ENCODE measurements at places on chromosomes 5 and 9. TPM values are rescaled to one million over a fixed set of nuclear protein-coding genes. Genes with fewer than 3 reads are reported as not detected.

Gene OR1Q1
- not detected for total RNA-seq

GRCh38 chr9:32589083-32589723, 16.2 kb upstream of the NDUFB6 start:
- DNase-seq, result no peak
- no peaks in the 10 kb centered on the region for H3K4me1 ChIP-seq
- H3K36me3 ChIP-seq, result no peaks in the 10 kb centered on the region
- H3K27ac ChIP-seq, result no peak overlapping the region
- H3K4me3 ChIP-seq, result no peak overlapping the region

DNA sequence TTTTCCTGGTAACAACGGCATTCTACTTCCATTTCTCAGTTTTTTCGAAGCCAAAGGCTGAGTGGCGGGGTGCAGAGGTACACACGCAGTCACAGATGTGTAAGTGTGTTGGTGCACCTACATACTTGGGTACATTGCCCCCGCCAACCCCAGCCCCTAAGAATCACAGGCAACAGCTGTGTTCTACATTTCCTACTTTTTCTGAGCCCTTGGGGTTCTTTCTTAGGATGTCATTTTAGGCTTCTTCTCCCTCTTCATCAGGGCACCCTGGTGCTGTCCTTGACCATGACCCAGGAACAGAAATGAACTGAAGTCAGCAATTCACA, 104.8 kb downstream of the PAX5 start:
- no peak for DNase-seq
- H3K36me3 ChIP-seq, result no peaks in the 10 kb centered on the region
- no peak overlapping the region for H3K4me3 ChIP-seq
- H3K4me1 ChIP-seq, result no peaks in the 10 kb centered on the region

DNA sequence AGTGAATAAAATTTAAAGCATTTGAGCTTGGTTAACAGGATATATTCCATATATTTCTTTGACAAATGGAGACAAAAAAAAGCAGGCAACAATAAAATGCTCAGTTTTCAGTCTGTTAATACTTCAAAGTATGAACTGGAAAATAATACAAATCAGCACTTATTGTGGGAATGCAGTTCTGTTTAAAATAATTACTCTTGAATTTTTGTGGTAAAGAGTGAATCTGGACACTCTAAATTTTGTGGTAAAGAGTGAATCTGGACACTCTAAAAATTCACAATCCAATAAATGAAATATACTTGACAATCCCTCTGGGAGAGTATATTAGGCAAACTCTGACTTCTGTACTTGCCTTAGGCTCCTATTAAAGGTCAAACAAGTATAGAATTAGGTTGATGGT, 141.9 kb upstream of the RASA1 start:
- no peak for DNase-seq
- H3K4me1 ChIP-seq, result peaks cover 5% of the 10 kb centered on the region
- no peaks in the 10 kb centered on the region for H3K36me3 ChIP-seq

Gene PCDHGA4
- total RNA-seq, result 4.7 TPM

DNA sequence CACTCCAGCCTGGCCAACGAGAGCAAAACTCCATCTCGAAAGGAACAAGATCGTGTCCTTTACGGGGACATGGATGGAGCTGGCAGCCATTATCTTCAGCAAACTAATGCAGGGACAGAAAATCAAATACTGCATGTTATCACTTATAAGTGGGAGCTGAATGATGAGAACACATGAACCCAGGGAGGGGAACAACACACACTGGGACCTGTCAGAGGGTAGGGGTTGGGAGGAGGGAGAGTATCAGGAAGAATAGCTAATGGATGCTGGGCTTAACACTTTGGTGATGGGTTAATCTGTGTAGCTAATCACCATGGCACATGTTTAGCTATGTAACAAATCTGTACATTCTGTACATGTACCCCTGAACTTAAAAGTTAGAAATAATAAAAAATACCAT, 40.9 kb downstream of the NMUR2 start:
- H3K4me1 ChIP-seq, result no peaks in the 10 kb centered on the region
- H3K27me3 ChIP-seq, result no peaks in the 10 kb centered on the region
- H3K4me3 ChIP-seq, result no peak overlapping the region
- no peaks in the 10 kb centered on the region for H3K36me3 ChIP-seq
- DNase-seq, result no peak

Gene SHOC1
- 8.2 TPM for total RNA-seq

- no peaks in the 10 kb centered on the region for H3K27me3 ChIP-seq
- no peaks in the 10 kb centered on the region for H3K36me3 ChIP-seq
- H3K4me1 ChIP-seq, result no peaks in the 10 kb centered on the region
- H3K4me3 ChIP-seq, result no peak overlapping the region
- no peak for DNase-seq
- H3K27ac ChIP-seq, result no peak overlapping the region
Observed at GRCh38 chr9:121938621-121939020, 154.5 kb downstream of the TTLL11 start.

DNA sequence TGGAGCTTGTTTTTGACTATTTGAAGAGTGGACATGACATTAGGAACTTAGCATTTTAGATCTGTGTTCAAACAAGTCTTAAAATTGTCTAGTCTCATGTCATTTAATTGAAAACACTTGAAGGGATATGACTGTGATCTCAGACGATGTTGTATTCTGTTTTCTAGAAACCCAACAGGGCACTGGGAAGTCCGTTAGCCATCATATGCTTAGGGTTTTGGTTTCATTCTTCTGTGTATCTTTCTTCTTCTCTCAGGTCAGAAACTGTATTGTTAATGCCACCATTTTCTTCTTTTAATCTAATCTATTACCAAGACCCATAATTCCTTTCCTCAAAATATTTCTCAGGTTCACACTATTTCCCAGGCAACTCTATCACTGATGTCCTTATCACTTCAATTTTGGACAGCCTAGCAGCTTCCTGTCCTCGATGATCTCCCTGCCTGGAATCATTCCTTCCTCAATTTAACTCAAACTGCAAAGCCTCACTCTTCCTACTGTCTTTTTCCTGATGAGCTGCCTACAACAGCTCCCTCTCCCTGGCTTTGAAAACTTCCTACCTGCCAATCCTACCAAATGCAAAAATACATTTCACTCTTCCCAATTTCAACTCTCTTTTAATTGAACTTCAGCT, 77.7 kb downstream of the MEF2C start:
- H3K27ac ChIP-seq, result no peak overlapping the region
- no peaks in the 10 kb centered on the region for H3K27me3 ChIP-seq
- no peaks in the 10 kb centered on the region for H3K36me3 ChIP-seq
- no peak for DNase-seq
- H3K4me3 ChIP-seq, result no peak overlapping the region

DNA sequence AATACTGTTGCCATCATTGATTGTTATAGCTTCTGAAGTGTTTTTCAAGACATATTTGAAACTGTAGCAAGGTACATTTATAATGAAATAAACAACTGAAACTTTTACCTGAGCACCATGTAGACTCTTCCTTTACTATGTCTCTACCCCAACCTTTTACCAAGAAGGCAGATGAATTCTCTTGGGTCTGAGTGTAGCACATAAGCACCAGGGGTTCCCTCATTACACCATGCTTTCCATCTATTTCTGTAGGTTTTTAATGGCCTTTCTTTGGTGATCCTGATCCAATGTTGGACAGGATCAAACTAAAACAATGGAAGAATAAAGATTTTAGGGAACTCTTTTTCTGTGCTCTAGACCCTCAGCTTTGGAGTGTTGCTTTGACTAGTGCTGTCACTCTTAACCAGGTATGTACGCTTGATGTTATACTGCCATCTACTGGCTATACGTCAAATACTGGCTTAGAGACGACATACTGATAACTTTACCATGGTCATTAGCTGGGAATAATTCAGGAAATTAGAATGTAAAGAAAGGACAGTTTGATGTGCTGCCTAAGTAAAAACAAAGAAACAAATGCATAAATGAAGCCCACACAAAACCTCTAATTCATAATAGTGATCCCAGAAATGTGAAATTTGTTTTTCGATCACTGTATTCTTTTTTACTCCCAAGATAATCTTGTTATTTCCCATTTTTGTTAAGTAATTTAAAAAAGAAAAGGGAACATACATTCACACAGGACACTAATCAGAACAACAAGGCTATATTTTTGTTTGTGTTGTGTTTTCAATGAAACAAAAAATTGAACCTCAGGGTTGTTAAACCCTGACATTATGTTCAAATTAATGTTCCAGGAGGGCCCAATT, 30.7 kb downstream of the IFNW1 start:
- no peaks in the 10 kb centered on the region for H3K27me3 ChIP-seq
- H3K4me3 ChIP-seq, result no peak overlapping the region
- H3K4me1 ChIP-seq, result no peaks in the 10 kb centered on the region
- no peaks in the 10 kb centered on the region for H3K36me3 ChIP-seq
- H3K27ac ChIP-seq, result no peak overlapping the region

GRCh38 chr9:97990259-97990658, 7.1 kb downstream of the ANP32B start:
- H3K27ac ChIP-seq, result no peak overlapping the region
- no peak overlapping the region for H3K4me3 ChIP-seq
- no peaks in the 10 kb centered on the region for H3K27me3 ChIP-seq
- H3K4me1 ChIP-seq, result peaks cover 5% of the 10 kb centered on the region

- no peak for DNase-seq
- no peaks in the 10 kb centered on the region for H3K4me1 ChIP-seq
- H3K27ac ChIP-seq, result no peak overlapping the region
- no peaks in the 10 kb centered on the region for H3K36me3 ChIP-seq
- H3K27me3 ChIP-seq, result no peaks in the 10 kb centered on the region
- H3K4me3 ChIP-seq, result no peak overlapping the region
Observed at GRCh38 chr5:105632043-105632442, 2038.7 kb downstream of the EFNA5 start.

- H3K36me3 ChIP-seq, result no peaks in the 10 kb centered on the region
- H3K27me3 ChIP-seq, result peaks cover 37% of the 10 kb centered on the region
- no peak for DNase-seq
- H3K4me1 ChIP-seq, result no peaks in the 10 kb centered on the region
- H3K4me3 ChIP-seq, result no peak within 1 kb of the TSS
Observed at GRCh38 chr5:79111387-79111959, at the start of gene BHMT. TSS of gene BHMT (plus strand) at chr5:79111809. CDS start at chr5:79111886, 77 bp downstream.

GRCh38 chr9:88920645-88921044, 70.6 kb upstream of the S1PR3 start:
- H3K27ac ChIP-seq, result no peak overlapping the region
- H3K36me3 ChIP-seq, result no peaks in the 10 kb centered on the region

DNA sequence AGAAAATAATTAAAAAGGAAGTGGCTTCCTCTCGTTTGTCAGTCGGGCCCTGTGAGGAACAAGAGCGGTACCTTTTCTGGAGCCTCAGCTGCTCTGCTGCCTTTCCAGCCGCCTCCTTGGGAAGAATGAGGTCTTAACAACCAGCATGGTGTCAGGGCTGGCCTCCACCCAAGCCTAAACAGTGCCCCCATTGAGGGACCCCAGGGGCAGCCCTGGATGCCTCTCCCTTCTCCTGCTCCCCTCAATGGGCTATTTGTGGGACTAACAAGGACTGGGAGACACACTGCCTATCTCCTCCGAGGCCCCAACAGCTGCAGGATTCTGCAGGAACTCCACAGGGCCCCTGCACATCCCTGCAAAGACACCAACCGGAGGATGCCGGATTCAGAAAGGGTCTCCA, 155.4 kb upstream of the MAP3K1 start:
- no peaks in the 10 kb centered on the region for H3K4me1 ChIP-seq
- no peaks in the 10 kb centered on the region for H3K36me3 ChIP-seq
- no peak for DNase-seq
- no peak overlapping the region for H3K27ac ChIP-seq
- H3K4me3 ChIP-seq, result no peak overlapping the region

Gene GADD45G
- 105 TPM for total RNA-seq

DNA sequence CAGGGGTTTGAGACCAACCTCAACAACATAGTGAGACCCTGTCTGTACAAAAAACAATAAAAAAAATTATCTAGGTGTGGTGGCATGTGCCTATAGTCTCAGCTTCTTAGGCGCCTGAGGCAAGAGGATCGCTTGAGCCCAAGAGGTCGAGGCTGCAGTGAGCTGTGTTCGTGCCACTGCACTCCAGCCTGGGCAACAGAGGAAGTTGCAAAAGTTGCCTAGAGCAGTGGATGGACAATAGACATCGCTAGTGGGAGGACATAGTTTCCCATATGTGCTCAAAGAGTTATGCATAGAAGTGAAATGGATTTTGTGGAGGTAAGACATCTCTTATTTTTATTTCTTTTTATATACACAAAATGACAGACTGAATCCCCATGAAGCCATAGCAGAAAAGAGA, 19.0 kb downstream of the HNRNPK start:
- no peaks in the 10 kb centered on the region for H3K27me3 ChIP-seq
- H3K4me3 ChIP-seq, result no peak overlapping the region
- H3K27ac ChIP-seq, result no peak overlapping the region
- peaks cover 6% of the 10 kb centered on the region for H3K4me1 ChIP-seq

- no peak overlapping the region for H3K27ac ChIP-seq
- H3K4me3 ChIP-seq, result no peak overlapping the region
- DNase-seq, result peak; percentile 30
Observed at GRCh38 chr5:108788142-108788541, 40.4 kb downstream of the FER start.

Gene PITX1
- 3.2 TPM for total RNA-seq

DNA sequence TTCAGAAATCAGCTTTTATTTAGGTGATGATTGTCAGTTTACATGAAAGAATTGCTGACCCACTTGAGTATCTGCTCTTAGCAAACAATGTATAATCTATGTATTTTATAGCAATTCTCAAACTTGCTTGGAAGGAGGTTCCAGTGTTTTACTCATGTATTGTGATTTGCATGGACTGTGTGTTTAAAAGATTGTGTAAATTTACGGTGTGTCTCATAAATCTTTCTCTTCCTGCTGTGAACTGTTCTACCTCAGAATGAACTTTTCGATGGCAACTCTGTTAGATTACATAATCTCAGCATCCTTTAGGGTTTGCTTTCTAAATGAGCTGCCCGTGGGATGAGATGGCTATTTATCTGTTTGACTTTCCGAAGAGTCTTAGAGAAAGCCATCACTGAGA, 122.5 kb downstream of the MEF2C start:
- no peak overlapping the region for H3K27ac ChIP-seq
- no peak overlapping the region for H3K4me3 ChIP-seq
- no peak for DNase-seq
- H3K36me3 ChIP-seq, result peaks cover 11% of the 10 kb centered on the region
- H3K27me3 ChIP-seq, result no peaks in the 10 kb centered on the region

- H3K27ac ChIP-seq, result no peak overlapping the region
- H3K27me3 ChIP-seq, result no peaks in the 10 kb centered on the region
- H3K36me3 ChIP-seq, result no peaks in the 10 kb centered on the region
- no peak overlapping the region for H3K4me3 ChIP-seq
Observed at GRCh38 chr9:16057541-16057940, 504.7 kb downstream of the CCDC171 start.

GRCh38 chr5:115393239-115393638, 96.8 kb upstream of the CCDC112 start:
- DNase-seq, result no peak
- H3K4me1 ChIP-seq, result no peaks in the 10 kb centered on the region

- H3K27ac ChIP-seq, result no peak overlapping the region
- no peaks in the 10 kb centered on the region for H3K36me3 ChIP-seq
- no peak overlapping the region for H3K4me3 ChIP-seq
- H3K4me1 ChIP-seq, result no peaks in the 10 kb centered on the region
- no peaks in the 10 kb centered on the region for H3K27me3 ChIP-seq
- no peak for DNase-seq
Observed at GRCh38 chr5:148816357-148816756, 10.1 kb upstream of the ADRB2 start.
